Heart right ventricle (tissue), 16 donors: ENCODE measurements at places on chromosomes 12 and 14. TPM values are rescaled to one million over a fixed set of nuclear protein-coding genes. Genes with fewer than 3 reads are reported as not detected.

GRCh38 chr12:62530596-62530995, 64.0 kb downstream of the MON2 start:
- no peak for DNase-seq

DNA sequence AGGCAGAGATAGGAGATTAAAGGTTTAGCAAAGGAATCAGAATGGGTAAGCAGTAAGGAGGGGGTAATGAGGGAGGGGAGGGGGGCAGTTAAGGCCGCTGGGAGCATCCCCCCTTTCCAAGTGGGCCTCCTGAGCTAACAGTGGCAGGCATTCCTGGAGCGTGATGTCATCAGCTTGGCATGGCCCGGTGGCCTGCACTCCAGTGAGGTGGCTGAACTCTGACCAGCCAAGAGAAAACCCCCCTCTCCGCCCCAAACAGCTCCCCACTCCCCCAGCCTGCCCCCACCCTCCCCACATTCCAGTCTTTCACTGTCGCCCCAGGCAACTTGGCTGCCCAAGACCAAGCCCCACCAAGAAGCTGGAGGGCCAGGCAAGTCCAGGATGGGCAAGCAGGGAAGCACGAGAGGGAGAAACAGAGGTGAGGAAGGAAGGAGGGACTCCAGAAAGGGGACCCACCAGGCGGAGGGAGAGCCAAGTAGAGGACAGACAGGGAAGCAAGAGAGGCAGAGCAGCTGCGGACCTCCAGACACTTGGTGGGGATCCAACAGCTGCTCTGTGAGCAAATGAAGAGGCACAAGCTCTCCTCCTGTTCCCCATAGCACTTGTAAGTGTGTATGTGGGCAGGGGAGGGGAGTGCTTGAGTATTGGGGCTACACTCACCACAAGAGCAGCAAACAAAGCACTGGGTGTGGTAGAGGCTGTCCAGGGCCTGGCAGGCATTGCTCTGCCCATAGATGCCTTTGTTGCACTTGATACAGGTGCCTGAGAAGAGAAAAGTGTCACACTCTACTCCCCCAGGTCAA, 4.5 kb downstream of the AJUBA start:
- DNase-seq = peak; percentile 44

DNA sequence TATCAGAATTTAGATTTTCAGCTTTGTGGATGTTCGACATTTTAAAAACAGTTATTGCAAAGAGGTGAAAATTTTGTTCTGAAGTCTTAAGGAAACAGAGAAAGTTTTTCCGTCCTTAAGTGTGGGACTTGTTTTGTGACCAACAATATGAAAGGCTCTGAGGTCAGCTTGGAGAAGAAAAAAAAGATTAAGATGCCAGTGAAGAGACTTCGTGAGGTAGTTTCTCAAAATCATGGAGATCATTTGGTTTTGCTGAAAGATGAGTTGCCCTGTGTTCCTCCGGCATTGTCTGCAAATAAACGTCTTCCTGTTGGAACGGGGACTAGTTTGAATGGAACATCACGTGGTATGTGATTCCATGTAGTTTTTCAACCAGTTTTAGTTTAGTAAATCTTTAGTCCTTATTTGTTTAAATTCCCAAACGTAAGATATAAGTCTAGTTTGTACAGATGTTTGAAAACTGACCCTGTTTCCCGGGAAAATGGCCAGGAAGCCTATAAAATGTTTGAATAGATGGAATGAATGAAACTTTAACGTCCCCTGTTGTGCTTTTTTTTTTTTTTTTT, 682 bp downstream of the KIAA0586 start:
- DNase-seq = no peak

The TWF1 gene
- polyA plus RNA-seq = 11.4 TPM

The MGAT4C gene
- polyA plus RNA-seq = 0.20 TPM
